ENCODE measurements at places on chromosomes 3 and 15.
A peak's percentile ranks its signal among the peaks of the same experiment; 100 is the strongest.

- DNase-seq = no peak
Observed at GRCh38 chr3:187628169-187628568, 42.0 kb downstream of the SST start.

GRCh38 chr3:102174832-102175374 lies 259.9 kb upstream of the ZPLD1 start:
- no peak for DNase-seq

DNA sequence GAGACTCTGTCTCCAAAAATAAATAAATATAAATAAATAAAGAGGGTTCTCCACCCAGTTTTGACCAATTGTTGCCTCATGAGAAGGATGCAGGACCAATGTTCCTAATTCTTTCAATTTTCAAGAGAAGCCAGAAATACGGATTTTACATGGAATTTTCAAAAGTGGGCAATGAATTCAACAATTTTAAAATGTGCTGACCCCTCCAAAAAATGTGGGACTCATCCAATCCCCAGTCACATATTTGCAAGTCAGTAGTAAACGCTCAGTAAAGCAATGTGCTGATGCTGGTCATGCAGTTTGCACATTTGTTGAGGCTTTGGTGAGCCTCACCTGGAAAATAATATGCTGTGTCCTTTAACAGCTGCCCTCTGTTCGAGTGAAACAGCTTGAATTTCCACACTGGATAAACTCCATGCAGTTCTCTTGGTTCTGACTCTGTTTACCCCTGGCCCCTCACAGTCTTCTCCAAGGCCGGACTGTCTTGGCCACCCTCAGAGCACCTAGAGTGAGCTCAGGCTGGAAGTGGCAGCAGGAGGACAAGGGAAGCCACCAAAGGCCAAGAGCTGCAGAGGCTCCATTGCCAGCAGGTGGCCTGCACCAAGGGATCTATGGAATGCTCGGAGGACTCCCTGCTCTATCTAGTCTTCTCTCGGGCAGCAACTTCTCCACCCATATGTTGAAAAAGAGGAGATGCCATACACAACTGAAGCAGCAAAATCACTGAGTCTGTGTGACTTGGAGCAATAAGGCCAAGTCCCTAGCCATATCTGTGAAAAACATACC lies 246.8 kb downstream of the UACA start:
- DNase-seq = no peak

GRCh38 chr3:55160241-55160983 lies 232.6 kb upstream of the LRTM1 start:
- DNase-seq = peak; percentile 16

GRCh38 chr3:159280386-159281191 lies 478.7 kb downstream of the MFSD1 start:
- peak; percentile 20 for DNase-seq

- no peak for DNase-seq
Observed at GRCh38 chr3:31244929-31245817, 287.6 kb upstream of the STT3B start.

DNA sequence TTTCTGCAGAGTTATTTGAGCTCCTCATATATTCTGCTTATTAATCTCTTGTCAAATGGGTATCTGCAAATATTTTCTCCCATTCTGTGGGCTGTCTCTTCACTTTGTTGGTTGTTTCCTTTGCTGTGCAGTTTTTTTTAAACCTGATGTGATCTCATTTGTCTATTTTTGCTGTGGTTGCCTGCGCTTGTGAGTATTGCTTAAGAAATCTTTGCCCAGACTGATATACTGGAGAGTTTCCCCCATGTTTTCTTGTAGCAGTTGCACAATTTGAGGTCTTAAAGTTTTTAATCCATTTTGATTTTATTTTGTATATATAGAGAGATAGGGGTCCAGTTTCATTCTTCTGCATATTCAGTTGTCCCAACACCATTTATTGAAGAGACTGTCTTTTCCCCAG lies 102.3 kb downstream of the POLQ start:
- no peak for DNase-seq

DNA sequence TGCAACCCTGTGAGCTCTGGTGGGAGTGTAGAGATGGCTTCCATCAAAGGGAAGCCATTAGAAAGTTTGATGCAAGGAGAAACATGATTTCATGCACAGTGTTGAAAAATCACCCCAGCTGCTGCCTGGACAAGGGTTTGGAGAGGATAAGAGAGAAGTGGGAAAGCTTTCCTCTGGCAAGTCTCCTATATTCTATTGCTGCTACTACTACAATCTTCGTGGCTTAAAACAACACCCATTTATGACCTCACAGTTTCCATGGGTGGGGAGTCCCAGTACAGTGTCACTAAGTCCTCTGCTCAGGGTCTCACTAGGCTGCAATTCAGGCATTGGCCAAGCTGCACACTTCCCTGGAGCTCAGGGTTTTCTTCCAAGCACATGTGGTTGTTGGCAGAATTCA lies 229.3 kb downstream of the TAFA4 start:
- no peak for DNase-seq

GRCh38 chr3:178127221-178127620 lies 409.0 kb upstream of the KCNMB2 start:
- no peak for DNase-seq

GRCh38 chr3:23650371-23651140 lies 155.2 kb upstream of the UBE2E1 start:
- no peak for DNase-seq

DNA sequence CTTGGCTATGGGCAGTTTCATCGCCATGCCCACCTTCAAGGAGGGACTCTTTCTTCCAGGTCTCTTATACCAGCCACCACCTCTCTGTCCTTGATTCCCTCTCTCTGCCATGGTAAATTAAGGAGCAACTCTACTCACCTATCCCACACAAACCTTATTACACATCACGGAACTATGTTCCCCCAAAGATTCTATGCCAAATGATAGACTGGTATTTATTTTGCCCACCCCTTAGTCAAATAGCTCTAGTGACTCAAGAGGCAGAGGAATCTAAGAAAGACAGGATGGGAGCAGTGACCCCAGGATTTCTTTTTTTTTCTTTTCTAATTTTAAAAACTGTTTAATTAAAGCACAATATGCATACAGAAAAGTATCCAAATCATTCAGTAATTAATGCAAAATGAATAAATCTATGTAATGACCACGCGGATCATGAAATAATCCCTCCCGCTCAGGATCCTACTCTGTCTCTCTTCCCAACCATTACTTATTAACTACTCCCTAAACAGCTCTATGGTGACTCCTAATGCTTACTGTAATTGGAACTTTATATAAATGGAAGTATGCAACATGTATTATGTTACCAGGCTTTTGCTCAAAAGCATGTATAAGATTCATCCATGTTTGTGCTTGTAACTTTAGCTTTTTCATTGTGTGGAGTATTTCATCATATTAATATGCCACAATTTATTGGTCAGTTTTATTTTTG lies 410.8 kb upstream of the RASGRP1 start:
- DNase-seq = no peak

All from Ammon's horn (tissue), 1 donor.